GM23248 (cell line): ENCODE measurements at places on chromosomes 12 and 14. TPM values are rescaled to one million over a fixed set of nuclear protein-coding genes. Genes with fewer than 3 reads are reported as not detected.

PTGER2 gene
- total RNA-seq, result 6.2 and 7.2 TPM in 2 replicates

LMO3 gene
- not detected in 2 replicates for total RNA-seq

WBP11 gene
- 5.5 and 11.8 TPM in 2 replicates for total RNA-seq

EML5 gene
- total RNA-seq, result under 0.01 TPM in 1 of 2 replicates, not detected in the other

HOXC11 gene
- total RNA-seq, result not detected in 2 replicates

TMEM233 gene
- total RNA-seq, result not detected in 2 replicates

DNA sequence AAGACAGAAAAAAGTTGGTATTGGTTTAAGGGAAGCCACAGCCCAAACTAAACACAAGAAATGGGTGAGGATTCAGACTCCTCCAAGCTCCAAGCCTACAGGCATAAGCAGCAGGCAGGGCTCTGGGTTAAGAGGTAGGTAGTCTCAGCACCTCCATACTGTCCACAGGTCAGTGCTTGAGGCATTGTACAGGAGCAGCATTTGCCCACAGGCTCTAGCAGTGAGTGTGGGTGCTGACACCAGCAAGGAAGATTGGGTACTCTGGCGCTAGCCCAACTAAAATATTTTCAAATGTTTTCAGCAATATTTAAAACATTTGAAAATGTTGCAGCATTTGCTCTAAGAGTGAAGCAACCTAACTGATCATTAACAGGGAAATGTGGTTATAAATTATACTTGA, 33.1 kb downstream of the FERMT2 start:
- H3K4me1 ChIP-seq, result peaks cover 73% of the 10 kb centered on the region
- peak overlapping the region; percentile 47 for H3K27ac ChIP-seq
- DNase-seq, result peak; percentile 53

DNA sequence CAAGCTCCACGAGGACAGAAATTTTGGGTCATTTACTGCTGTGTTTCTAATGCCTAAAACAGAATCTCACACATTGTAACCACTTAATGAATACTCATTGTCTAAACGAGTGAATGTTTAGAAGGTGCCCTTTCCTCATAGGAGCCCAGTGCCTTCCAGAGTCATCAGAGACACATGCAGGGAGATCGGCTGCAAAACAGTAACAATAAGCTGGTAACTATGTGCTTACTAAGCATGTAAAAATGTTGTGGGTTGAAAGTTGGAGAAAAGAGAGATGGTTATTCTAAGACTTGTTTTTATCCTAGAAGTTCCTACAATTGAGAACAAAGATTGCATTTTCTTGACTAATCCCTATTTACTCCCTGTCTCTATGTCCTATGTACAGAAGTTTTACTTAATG, 7.4 kb downstream of the TESPA1 start:
- H3K4me1 ChIP-seq, result peaks cover 23% of the 10 kb centered on the region
- peak overlapping the region; percentile 20; the same call in 1 of the 2 replicates for H3K4me3 ChIP-seq
- H3K27me3 ChIP-seq, result peaks cover 8% of the 10 kb centered on the region; the same call in 1 of the 2 replicates
- H3K27ac ChIP-seq, result peak overlapping the region; percentile 68
- DNase-seq, result peak; percentile 93
- no peaks in the 10 kb centered on the region for H3K36me3 ChIP-seq

- H3K4me1 ChIP-seq, result peaks cover 55% of the 10 kb centered on the region
- H3K27me3 ChIP-seq, result no peaks in the 10 kb centered on the region
- peak overlapping the region; percentile 55 for H3K27ac ChIP-seq
- H3K4me3 ChIP-seq, result no peak overlapping the region
- no peaks in the 10 kb centered on the region for H3K36me3 ChIP-seq
These were observed 46.0 kb downstream of the ITPR2 start for GRCh38 chr12:26786865-26787514.

DNA sequence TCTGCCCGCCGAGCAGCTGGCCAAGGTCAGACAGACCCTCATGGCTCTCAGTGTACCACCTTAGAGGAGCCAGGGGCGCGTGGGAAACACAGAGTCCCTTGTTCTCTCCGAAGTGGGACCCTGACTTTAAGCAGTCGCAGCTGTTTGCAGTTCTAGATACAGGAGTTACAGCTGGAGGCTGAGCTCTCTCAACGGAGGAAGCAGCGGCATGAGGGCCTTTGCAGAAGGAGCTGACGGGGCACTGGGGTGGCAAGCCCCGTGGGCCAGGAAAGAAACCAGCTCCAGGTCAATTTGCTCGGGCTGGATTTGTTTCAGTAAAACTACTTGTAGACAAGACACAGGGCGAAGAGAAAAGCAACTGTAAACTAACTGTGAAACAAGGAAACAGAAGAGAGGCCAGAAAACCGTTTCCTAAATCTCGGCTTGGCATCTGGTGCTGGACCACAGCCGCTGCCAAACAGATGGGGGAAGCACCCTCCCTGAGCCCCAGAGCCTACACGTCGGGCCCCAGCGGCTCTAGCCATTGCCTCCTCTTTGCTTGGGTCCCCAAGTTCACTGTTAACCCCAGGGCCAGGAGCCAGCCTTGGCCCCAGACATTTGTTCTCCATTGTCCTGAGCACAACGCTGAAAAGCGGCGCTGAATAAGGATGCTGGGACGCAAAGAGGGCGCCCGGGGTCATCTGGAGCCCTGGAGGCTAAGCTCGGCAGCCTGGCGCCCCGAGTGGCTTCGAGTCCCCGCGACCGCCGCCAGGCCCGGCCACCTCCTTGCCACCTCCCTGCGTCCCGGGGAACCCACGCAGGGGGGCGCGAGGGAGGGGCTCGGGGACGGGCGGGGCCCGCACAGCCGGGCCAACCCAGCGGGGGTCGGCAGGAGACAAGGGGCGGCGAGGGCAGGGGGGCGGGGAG, 914 bp upstream of the PACS2 start:
- DNase-seq, result peak; percentile 54
- peak overlapping the region; percentile 72 for H3K4me3 ChIP-seq
- peaks cover 29% of the 10 kb centered on the region for H3K4me1 ChIP-seq
- H3K27me3 ChIP-seq, result no peaks in the 10 kb centered on the region
- H3K27ac ChIP-seq, result peak overlapping the region; percentile 34
- no peaks in the 10 kb centered on the region for H3K36me3 ChIP-seq

DNA sequence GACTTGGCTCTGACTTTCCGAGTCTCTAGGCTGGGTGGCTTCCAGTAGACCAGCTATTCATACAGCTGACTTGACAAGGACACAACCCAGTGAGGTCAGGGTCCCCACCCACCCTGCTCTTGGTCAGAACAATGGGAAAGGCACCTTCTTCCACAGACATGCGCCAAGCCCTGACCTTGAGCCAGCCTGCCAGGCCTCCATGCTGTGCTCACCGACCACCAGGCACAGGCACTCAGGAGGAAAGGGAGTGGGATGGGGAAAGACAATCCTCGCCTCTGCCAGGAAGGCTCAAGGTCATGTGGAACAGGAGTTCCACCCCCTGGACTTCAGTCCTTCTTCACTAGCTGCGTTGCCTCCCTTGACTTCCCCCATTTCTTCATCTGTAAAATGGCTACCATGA, 31.4 kb downstream of the GALNT16 start:
- H3K4me3 ChIP-seq, result no peak overlapping the region
- no peak for DNase-seq
- peaks cover 5% of the 10 kb centered on the region; the same call in 1 of the 2 replicates for H3K4me1 ChIP-seq
- H3K27ac ChIP-seq, result no peak overlapping the region
- H3K36me3 ChIP-seq, result no peaks in the 10 kb centered on the region

DNA sequence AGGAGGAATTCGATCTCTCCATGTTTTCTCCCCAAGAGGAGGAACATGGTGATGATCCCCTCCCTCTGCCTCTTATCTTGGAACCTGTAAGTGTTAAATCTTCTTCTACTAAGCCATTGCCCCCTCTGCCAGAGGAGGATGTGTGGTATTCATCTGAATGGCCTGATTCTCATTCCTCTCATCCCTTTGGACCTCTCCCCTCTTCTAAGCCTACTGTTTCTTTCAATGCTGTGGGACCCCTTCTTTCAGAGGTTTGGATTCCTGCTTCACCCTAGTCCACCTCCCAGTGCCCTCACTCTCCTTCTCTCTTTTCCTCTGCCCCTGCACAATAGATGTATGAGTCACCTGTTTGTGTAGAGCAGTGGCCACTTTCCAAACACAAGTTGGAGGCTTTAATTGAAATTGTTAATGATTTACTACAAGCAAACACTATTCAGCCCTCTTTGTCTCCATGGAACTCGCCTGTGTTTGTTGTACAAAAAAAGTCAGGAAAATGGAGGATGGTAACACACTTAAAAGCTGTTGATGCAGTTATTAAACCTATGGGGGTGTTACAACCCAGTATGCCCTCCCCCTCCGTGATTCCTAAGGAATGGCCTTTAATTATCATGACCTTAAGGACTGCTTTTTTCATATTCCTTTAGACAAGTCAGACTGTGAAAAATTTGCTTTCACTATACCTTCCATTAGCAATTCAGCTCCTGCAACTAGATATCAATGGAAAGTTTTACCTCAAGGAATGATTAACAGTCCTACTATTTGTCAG, 192.1 kb upstream of the ALG10B start:
- no peak for DNase-seq
- no peaks in the 10 kb centered on the region for H3K27me3 ChIP-seq
- H3K36me3 ChIP-seq, result no peaks in the 10 kb centered on the region

DNA sequence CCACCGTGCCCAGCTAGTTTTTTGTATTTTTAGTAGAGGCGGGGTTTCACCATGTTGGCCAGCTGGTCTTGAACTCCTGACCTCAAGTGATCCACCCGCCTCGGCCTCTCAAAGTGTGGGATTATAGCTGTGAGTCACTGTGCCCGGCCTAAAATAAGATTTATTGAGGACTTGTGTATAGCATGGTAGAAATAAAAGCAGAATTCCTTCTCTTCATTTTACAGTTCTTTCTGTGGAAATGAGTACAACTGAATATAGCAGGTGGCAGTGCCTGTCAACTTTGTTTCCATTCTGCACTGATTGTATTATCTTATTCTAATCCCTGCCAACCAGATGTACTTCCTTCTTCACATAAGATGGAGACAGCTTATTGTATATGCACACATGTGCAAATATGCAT, 41.0 kb downstream of the DIP2B start:
- no peak overlapping the region; the same call in 1 of the 2 replicates for H3K4me3 ChIP-seq
- no peaks in the 10 kb centered on the region for H3K36me3 ChIP-seq
- H3K27ac ChIP-seq, result no peak overlapping the region
- no peaks in the 10 kb centered on the region for H3K27me3 ChIP-seq
- peak; percentile 32 for DNase-seq

GRCh38 chr12:108724054-108724889, 7.0 kb downstream of the CORO1C start:
- H3K27ac ChIP-seq, result peak overlapping the region; percentile 90
- no peaks in the 10 kb centered on the region for H3K27me3 ChIP-seq
- H3K36me3 ChIP-seq, result peaks cover 10% of the 10 kb centered on the region; the same call in 1 of the 2 replicates
- H3K4me3 ChIP-seq, result peak overlapping the region; percentile 54
- peaks cover 84% of the 10 kb centered on the region for H3K4me1 ChIP-seq

- H3K4me1 ChIP-seq, result peaks cover 8% of the 10 kb centered on the region
- H3K27me3 ChIP-seq, result no peaks in the 10 kb centered on the region
- peak overlapping the region; percentile 46; the same call in 1 of the 2 replicates for H3K4me3 ChIP-seq
- H3K27ac ChIP-seq, result peak overlapping the region; percentile 50
These were observed 7.6 kb downstream of the CEP170B start for GRCh38 chr14:104872469-104873341.
